ENCODE measurements at places on chromosomes 2 and 18.

GRCh38 chr2:85134255-85134895, 1.2 kb downstream of the TCF7L1 start:
- no peak for DNase-seq

DNA sequence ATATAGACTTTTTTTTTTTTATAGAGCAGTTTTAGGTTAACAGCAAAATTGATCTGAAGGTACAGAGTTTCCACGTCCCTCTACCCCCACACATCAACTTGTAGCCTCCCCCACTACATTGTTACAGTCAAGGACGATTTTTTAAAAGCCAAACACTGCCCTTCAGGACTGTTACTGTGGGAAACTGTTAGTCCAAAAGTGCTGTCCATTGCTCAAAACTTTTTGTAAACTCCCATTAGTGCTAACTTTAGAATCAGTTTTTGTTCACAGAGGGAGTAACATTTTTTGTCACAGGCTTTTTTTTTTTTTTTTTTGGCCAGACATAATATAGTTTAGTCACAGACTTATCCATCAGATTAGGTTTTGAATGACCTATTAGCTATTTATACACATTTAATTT, 24.1 kb downstream of the ELP2 start:
- DNase-seq: no peak

- DNase-seq: no peak
Measured at GRCh38 chr2:36170805-36171204, 184.8 kb upstream of the CRIM1 start.

DNA sequence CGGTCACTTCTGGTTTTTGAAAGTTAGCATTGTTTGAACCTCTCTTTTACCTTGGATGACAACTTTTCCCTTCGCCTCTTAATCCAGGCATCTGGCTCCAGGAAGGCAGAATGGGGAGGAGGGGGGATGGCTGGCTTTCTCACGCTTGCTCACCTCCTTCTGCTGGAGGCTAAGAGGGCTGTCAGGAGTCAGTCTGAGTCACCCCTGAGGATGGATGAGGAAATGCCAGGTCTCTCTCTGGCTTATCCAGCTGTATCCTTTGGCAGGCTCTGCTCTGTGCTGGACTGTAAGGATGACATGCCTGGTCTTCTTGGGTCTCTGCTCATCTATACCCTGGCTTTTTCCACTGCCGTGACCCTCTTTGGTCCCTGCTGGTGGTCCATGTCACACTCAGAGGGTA, 142.9 kb upstream of the GYPC start:
- DNase-seq: no peak

DNA sequence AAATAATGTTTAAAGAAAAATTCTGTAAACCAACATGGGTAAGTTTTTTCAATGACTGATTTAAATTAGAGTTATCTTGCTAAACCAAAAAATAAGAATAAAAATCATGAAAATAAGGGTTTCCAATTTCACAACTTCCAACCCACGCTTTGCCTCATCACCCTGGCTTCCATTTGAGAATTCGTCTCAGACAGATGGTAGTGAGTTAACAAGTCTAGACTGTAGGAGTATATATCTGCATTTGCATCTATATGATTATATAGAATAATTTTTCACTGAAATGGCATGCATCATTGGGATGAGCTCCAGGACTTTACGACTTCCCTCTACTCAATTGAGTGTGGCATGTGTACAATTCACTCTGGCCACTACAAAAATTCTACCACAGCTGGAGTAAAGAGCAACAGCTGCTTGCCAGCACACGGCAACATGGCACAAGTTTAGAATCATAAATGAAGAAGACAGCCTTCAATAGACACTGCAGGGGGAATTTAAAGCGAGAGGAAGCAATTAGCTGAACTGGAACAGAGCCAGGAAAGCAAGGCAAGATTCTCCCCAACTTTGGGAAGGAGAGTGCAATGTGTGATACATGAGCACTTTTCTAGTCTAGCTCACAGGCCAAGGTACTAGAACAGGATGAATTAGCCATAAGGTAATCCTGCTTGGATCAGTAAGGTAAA, 1673.5 kb upstream of the CELF4 start:
- peak; percentile 18 for DNase-seq

DNA sequence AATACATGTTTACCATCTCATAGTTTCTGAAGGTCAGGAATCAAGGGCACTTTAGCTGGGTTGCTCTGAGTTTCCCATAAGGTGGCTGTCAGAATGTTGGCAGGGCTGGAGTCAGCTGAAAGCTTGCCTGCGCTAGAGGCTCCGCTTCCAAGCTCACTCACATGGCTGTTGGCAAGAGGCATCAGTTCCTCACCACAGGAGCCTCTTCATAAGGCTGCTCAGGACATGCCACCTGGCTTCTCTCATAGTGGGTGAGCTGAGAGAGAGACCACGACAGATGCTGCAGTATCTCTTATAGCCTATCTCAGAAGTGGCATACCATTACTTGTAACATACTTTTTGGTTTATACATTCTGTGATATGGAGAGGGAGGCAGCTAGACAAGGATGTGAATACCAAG, 7.2 kb downstream of the HADHB start:
- DNase-seq: peak; percentile 93

- DNase-seq: no peak
Measured at GRCh38 chr2:41320491-41320890, 727.3 kb upstream of the PKDCC start.

- no peak for DNase-seq
Measured at GRCh38 chr2:66839551-66840320, 404.8 kb downstream of the MEIS1 start.

DNA sequence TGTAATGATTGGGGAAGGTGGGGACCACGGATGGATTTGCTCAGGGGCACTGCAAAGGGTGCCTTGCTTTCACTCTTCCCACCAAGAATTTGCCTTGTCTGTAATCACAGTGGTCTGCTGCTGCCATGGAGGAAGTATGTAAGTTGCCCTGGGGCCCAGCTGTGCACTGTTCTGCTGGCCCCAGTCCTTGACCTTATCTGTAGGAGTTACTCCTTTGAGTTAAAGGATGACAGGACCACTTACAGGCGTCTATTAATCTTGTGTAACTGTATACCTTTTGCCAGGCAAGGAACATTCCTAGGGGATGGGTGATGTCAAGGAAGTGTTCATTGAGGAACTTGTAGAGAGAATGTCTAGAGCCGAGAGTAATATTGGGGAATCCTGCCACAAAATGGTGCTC, 212.8 kb upstream of the LRRTM1 start:
- no peak for DNase-seq

DNA sequence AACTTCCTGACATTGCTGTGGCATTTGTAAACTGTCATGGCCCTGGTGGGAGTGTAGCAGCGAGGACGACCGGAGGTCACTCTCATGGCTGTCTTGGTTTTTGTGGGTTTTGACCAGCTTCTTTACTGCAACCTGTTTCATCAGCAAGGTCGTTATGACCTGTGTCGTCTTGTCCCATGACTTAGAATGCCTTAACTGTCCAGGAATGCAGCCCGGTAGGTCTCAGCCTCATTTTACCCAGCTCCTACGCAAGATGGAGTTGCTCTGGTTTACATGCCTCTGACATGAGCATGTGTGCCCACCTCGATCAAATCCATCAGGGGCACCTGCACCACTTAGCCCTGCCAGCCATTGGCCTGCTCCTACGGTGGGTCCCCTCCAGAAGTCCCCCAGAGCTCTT, 32.9 kb upstream of the SLC66A3 start:
- DNase-seq: no peak

DNA sequence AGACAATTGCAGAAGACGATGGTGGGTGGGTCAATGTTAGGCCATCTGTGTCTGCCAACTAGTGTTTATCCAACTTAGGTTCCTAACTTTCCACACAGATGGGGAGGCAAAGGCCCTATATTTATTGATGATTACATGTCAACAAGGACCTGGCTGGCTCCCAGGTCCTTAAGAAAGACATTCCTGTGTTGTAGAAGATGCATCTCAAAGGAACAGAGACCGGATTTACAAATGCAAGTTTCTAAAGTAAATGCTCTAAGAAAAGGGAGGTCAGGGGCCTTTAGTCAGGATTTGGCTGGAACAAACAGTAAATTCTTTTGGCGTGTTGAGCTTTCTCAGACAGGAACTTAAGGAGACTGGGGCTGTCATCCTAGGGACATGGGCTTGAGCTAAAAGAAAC, 175.0 kb downstream of the SH3BP4 start:
- DNase-seq: no peak

DNA sequence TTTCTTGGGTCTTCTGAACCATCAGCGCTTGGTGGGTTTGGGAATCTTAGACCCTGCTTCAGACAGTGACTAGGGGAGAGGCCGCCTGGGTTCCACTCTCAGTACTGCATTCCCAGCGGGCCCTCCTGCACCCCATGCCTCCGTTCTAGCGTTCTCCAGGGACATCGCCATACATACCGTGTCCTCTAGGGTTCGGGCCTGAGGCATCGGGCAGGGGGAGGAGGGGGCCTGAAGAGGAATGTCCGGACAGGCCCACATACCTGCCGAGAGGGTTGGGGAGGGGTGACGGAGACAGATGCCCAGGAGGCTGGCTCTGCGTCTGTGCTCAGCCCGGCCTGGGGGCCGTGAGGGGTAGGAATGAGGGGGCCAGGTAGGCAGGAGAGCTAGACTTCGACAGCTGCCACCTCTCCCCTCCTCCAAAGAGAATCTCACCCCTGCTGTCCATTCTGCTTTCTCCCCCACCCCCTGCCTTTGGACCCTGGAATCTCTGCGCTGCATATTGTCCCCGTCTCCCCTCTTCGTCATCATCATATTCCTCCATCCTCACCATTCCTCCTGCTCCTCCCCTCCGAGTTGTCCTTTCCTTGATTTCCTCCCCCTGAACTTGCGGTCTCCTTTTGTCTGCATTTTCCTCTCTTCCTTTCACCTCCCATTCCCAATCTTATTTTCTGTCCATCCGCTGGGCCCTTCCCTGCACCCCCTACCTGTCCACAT, 7.8 kb upstream of the WNT10A start:
- no peak for DNase-seq

DNA sequence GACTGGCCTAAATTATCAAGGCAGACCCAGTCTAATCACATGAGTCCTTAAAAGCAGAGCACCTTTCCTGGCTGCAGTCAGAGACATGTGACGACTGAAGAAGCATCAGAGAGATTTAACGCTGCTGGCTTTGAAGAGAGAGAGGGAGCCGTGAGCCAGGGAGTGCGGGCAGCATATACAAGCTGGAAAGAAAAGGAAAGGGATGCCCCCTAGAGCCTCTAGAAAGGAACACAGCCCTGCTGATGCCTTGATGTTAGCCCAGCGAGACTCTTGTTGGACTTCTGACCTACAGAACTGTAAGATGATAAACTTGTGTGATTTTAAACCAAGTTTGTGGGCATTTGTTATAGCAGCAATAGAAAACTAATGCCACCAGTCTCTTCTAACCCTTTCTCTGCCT, 58.1 kb downstream of the HEATR5B start:
- DNase-seq: no peak

DNA sequence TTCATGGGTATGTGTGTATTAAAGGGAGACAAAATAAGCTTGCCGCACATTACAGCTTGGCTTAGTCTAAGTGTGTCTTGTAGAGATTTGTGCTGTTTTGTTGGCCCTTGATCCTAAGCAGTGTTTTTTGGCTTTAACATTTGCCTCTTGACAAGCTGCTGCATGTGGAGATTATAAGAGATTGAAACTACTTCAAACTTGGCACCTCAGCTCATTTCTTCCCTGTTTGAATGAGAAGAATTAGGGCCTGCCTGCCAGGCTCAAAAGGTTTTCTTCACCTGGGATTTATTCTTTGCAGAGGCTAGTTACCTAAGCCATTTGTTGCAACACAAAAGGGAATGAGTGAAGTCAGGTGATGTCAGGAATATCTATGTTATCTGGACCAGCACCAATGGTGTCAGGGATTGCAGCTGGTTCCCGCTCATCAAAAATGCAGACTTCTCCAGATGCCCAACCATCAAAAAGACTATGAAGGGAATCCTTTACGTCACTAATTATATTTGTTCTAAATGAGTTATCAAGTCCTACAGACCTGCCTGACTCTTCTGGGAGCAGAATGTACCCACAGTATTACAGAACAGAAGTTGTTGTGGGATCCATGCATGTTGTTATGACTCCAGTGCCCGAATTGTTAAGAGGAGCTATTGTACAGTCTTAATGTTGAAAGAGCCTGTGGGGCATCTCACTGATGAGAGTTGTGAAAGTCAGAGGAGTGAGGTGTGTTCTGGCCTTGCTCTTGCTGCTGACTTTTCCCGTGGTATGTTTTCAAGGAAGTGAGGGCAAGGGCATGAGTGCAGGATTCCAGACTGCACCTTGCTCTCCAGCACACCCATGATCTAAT, 31.0 kb downstream of the ABCA12 start:
- DNase-seq: no peak
